Left cardiac atrium (tissue), 4 donors: ENCODE measurements at places on chromosomes 7 and 10.

- no peak for DNase-seq
Observed at GRCh38 chr7:123528265-123528664, 6.1 kb downstream of the IQUB start.

GRCh38 chr10:34916314-34916713 is 101.2 kb upstream of the PARD3 start:
- no peak for DNase-seq

GRCh38 chr7:5559576-5560240 is 136.1 kb upstream of the TNRC18 start:
- no peak for DNase-seq

GRCh38 chr10:29522061-29522855 is 112.5 kb downstream of the SVIL start:
- DNase-seq: no peak

DNA sequence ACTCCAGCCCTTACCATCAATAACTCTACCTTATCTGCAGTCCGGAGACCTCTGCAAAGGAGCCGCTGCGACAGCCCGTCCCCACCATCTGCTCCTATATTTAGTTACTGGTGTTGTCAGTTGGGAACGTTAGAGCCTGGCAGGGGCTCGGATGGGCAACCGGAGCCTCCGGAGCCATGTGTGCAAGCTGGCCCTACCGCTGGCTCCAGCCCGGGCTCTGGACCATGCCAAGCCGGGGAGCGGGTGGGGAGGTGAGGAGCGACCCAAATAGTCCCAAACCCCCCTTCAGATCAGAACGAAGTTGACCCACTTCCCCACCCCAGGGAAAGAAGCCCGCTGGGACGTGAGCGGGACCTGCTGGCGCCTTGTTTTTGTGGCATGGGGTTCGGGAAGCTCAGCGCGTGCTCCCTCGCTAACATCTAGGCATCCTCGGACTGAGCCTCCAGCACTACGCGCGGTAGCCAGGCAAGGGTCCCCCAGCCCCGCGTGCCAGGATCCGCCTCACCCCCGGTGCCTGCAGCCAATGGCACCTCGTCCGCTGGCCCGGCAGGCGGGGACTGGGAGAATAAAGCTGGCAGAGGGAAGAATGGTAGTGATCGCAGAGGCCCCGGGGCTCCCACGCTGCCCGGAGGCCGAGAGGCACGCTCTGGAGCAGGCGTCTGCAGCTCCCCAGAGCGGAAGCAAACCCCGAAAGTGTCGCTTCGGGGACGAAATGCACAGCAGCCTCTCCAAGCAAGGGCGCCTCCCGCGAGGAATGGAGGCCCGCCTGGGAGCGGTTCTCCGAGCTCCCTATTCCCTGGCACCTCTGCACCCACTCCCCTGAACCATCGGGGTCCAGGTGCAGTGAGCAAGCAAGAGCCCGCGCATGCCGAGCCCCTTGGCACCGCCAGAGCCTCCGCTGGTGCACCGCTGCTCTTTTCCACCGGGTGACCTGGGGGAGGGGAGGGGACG is 679 bp downstream of the LRRC20 start:
- DNase-seq: peak; percentile 55

GRCh38 chr7:7706101-7706511 is 12.3 kb downstream of the RPA3 start:
- DNase-seq: no peak

DNA sequence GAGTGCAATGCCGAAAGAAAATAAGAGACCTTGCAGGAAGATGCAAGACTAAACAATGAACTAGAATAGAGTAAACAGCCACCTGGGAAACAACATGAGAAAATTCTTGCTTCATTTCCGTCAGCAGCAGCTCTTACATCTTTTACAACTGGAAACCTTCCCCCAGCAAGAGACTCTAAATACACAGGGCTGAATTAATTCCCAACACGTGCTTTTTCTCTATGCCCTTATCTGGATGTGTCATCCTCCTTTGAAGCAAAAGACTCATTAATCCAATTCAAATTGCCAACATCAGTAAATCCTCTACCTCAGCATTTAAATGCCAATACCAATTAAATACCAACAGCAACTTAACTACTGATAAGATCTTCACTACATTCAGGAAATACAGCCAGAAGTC is 99.0 kb upstream of the PDE1C start:
- DNase-seq: no peak

DNA sequence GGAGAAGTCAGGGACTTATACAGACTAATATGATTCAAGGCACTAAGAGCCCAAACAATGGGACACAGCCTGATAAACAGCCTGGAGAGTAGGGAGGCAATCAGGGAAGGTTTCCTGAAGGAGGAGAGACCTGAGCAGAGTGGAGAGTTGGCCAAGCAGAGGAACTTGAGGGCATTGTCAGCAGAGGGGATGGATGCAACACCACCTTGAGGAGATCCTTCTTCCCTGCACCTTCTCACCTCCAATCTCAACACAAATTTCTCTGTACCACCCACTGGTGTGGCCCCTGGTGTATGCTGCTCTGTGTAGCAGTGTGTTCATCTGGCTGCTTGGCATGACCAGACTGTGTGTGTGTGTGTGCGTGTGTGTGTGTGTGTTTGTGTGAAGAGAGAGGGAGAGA is 146.2 kb downstream of the WDR11 start:
- DNase-seq: no peak

DNA sequence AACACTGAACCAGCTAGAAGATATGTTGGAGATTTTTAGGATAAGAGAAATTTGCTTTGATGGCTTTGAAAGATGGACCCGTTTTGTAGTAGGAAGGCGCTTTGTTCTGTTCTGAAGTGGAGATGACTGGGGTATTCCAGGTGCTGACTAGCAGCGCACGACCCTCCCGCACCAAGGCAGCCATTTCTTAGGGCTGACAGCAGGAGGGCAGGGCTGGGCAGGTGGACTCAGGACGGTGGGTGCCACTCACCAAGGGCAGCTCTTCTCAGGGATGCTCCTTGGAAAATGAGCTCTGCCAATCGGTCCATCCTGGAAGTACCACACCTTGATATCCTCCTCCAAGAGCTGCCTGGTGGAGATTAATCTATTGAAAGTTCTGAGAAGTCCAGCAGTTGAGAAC is 463.6 kb upstream of the FOXK1 start:
- no peak for DNase-seq

DNA sequence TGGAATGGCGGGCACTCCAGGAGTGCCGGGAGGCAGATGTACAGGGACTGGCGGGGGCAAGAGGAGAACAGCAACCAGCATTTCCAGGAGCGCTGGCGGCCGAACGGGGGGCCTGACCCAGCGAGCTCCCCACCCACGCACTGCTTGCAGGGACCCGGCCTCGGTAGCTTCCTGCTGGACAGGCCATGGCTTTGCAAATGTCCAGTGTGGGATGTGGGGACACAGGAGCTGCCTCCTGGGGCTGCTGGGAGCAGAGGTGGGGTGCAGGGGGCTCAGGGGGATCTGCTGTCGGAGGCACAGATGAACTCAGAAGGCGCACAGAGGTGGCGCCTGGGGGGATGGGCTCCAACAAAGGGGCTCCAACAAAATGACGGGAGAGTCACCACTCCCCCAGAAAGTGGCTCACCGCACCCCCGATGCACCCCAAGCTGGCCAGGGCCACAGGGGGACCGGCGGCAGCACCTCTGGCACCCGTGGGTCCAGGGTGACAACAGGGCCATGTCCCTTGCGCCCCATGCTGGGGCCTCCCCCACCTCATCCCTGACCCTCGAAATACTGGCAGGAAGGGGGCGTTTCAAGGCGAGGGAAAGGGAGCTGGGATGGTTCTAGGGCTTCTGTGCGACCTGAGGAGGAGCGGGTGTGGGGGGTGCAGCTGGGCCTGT is 41.1 kb downstream of the AP5Z1 start:
- DNase-seq: no peak

GRCh38 chr7:108454674-108455550 is 1.3 kb downstream of the NRCAM start:
- DNase-seq: no peak

- no peak for DNase-seq
Observed at GRCh38 chr7:114409750-114410149, 4.9 kb upstream of the FOXP2 start.

GRCh38 chr10:3346851-3347250 is 174.3 kb upstream of the PITRM1 start:
- DNase-seq: no peak

GRCh38 chr10:83764666-83765065 is 374.6 kb upstream of the GHITM start:
- no peak for DNase-seq

DNA sequence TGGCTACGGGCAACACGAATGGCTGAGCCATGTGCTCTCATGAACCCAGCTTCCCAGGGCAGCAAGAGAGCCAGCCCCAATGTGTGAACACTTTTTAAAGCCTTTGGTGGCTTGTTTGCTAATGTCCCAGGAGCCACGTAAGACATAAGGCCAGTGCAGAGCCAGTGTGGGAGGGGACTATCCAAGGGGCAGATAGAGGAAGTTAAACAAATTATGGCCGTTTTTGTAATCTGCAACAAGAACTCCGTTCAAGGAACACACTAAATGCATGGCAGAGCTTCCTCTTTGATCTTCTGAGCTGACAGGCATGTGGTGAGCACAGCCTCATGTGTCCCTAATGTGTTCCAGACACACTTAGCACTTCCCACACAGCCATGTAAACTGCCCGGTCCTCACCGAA is 133.3 kb downstream of the TEX36 start:
- no peak for DNase-seq

DNA sequence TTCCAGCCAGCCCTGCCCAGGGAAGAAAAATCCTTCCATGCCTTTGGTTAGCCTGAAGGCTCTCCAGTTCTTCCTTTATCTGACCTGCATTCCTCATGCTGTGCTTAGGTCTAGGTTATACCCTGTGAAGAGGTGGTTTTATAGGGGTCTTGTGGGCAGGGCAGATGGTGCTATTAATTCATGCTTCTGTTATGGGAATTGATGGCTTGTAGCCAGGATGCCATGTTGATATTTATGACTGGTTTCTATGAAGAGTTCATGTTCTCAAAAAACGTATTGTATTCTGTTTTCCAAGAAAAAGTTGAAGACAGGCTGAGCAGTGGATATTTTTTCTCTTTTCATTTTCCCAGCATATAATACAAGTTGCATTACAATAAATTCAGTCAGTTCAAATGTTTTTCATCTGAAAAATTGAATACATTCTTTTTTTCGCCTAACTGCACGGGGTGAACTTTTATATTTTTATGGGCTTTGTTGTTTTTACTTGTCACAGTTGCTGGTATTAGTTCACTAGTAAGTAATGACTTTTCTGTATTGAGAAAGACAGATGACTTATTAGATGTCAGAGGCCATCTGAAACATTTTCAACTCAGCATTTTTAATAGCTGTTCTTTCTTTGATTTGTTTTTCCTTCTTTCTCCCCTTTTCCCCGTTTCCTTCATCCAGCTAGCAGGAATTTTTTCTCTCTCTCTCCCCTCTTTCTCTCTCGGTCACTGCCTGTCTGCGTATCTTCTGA is 322.8 kb downstream of the LRMDA start:
- no peak for DNase-seq

- DNase-seq: no peak
Observed at GRCh38 chr7:28544453-28545117, 132.3 kb downstream of the CREB5 start.

DNA sequence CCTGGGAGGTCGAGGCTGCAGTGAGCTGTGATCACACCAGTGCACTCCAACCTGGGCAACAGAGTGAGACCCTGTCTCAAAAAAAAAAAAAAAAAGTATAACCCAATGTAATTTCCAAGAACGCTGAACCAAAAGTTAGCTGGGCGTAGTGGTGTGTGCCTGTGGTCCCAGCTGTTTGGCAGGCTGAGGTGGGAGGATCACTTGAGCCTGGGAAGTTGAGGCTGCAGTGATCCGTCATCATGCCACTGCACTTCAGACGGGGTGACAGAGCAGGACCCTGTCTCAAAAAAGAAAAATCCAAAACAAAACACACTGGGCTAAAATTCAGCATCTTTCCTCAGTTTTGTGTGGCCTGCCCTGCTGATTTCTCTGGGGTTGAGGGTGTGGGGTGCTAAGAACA is 21.1 kb downstream of the HNRNPA2B1 start:
- no peak for DNase-seq

GRCh38 chr7:116242178-116242577 is 31.8 kb downstream of the TES start:
- DNase-seq: no peak

DNA sequence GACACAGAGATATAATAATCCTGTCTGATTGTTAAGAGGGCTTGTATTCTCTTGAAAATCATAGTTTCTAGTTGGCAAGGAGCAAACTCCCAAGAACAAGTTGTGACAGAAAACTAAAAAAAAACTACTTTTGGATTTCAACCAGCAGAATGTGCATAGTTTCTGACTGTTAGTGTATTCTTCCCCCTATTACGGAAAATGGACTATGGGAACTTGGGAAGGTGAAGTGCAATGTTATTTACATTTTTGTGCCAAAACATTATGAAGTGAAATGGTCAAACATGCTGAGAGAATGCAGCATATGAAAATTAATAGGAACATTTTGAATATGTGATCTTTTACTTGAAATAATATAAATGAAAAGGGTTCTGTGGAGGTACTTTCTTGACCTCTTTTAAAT is 660.8 kb downstream of the SUGCT start:
- no peak for DNase-seq

DNA sequence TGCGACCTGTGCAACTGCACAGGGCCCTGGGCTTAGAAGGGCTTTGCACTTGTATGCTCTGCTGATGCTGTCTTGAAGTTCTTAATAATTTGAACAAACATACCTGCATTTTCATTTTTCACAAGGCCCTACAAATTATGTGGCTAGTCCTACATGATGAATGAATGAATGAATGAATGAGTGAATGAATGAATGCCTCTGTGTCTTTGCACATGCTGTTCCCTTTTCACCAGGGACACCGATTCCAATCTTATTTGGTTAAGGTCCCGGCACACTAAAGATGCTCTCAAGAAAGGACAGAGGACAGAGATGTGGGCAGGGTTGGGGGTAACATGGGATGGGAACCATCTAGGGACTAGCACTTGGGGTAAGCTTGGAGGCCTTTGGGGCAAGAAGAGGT is 39.4 kb upstream of the CHST3 start:
- no peak for DNase-seq

GRCh38 chr7:25580141-25580540 is 351.9 kb upstream of the NPVF start:
- no peak for DNase-seq

DNA sequence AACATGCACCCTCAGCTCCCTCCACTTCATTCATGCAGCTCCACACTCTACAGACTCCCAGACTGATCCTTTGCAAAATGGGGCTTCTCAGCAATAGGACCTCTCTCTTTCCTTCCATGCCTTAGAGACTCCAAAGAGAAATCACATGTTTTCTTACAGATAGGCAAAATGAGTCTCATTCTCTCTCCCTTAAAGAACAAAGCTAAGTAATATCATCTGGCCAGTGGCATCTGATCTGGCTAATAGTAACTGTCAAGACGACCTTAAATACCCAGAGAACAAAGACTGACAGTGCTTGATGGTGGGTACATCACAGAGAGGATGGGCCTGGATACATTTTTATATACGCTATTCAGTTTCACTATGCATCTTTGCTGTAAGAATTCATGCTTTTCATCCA is 43.1 kb upstream of the CALD1 start:
- no peak for DNase-seq

DNA sequence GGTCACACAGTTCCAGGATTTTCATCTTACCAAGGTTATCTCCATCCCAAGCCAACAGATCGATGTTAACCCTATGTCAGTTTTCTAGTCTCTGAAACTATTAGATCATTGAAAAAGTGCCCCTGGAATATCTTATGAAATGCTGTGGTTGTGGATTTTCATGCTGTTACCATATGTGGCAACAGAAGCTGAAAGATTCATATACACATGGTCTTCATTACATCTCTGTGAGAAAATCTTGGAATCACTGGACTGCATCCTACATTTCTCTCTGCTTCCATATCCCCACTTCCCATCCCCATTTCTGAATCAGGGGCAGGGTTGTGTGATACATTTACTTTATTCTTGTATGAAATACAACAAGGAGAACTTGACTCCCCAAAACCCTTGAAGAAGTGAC is 146.1 kb downstream of the SLC16A9 start:
- no peak for DNase-seq
